Endothelial cell of umbilical vein (primary cell): ENCODE measurements at places on chromosomes 1 and 21. TPM values are rescaled to one million over a fixed set of nuclear protein-coding genes. Genes with fewer than 3 reads are reported as not detected.

GRCh38 chr1:169316556-169316955 lies 51.0 kb downstream of the NME7 start:
- no peak for DNase-seq

The CLIC4 gene
- 330 and 333 TPM in 2 replicates for total RNA-seq

The KCNJ10 gene
- not detected in 2 replicates for total RNA-seq

DNA sequence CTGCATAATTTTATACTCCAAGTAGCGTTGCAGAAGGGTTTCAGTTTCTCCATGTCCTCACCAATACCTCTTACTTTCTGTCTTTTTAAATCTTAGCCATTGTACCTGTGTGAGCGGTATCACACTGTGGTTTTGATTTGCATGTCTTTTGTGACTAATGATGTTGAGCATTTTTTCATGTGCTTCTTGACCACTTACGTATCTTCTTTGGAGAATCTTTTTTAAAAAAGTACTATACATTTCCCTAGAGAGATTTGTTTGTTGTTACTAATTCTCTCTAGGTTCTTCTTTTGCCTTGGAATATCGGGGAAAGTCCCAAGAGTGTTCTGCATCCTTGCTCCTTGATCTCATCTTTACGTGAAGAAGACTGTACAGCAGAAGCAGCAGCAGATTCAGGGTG lies 81.8 kb upstream of the WARS2 start:
- no peak for DNase-seq

The LIPI gene
- total RNA-seq = not detected in 2 replicates

DNA sequence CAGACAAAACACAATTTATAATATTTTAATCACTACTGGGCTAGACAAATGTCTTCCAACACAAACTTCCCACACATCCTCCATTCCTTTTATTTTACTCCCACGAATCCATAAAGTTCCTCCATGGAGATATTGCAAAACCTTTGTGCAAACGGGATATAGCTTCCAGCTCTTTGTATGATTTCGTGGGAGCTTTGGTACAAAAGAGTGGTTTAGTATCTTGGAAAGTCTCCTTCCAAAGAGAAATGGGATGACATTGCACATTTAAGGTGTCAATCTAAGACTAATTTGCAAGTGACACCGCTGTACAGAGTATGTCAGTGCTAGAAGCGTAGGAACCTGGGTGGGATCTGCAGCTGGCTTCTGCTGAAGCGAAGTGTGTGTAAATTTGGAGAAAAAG lies 455.2 kb upstream of the RUNX1 start:
- DNase-seq = no peak

DNA sequence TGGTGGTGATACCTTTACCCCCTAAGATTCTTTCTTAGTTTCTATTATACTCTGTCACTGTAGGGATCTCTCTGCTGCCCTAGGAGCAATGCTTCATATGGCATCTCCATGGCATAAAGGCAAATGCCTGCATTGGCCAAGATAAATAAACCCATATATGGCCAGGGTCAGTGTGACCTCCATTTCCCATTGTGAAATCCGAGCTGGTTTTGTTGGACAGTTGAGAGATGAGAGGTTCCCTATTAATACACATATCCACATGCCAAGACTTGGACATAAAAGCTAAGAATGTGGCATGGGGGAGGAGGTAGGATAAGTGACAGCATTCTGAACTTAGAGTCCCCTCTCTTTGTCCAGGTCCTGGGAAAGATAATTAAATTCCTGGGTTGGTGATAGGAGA lies 1.4 kb downstream of the TPM3 start:
- peak; percentile 88 for DNase-seq

GRCh38 chr1:232012773-232013386 lies 386.3 kb downstream of the DISC1 start:
- peak; percentile 97 for DNase-seq
